Heart left ventricle (tissue), 16 donors: ENCODE measurements at places on chromosomes 3 and 15. TPM values are rescaled to one million over a fixed set of nuclear protein-coding genes. Genes with fewer than 3 reads are reported as not detected.

Gene SLC51B
- not detected for total RNA-seq

GRCh38 chr3:67685499-67685898 lies 31.1 kb upstream of the SUCLG2 start:
- DNase-seq, result no peak

GRCh38 chr3:134640872-134641470 lies 9.9 kb downstream of the KY start:
- DNase-seq, result no peak

DNA sequence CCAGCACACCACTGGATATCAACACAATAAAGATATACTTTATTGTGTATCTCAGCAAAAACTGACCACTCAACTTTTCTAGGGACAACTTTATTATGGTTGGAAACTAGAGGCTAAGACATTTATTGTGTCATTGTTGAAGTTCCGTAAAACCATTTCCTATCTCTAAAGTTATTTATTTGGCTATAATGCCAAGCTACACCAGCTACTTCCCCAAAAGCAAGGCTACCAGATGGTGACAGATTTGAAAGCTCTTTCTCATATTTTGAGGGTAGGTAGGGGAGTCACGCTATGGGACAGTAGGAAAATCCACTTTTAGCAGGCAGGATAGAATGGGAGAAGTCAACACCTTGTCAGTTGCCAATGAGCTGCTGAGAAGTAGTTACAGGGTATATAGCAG lies 834.6 kb upstream of the CFAP20DC start:
- DNase-seq, result no peak

GRCh38 chr3:188170461-188171459 lies 16.8 kb downstream of the LPP start:
- no peak for DNase-seq

DNA sequence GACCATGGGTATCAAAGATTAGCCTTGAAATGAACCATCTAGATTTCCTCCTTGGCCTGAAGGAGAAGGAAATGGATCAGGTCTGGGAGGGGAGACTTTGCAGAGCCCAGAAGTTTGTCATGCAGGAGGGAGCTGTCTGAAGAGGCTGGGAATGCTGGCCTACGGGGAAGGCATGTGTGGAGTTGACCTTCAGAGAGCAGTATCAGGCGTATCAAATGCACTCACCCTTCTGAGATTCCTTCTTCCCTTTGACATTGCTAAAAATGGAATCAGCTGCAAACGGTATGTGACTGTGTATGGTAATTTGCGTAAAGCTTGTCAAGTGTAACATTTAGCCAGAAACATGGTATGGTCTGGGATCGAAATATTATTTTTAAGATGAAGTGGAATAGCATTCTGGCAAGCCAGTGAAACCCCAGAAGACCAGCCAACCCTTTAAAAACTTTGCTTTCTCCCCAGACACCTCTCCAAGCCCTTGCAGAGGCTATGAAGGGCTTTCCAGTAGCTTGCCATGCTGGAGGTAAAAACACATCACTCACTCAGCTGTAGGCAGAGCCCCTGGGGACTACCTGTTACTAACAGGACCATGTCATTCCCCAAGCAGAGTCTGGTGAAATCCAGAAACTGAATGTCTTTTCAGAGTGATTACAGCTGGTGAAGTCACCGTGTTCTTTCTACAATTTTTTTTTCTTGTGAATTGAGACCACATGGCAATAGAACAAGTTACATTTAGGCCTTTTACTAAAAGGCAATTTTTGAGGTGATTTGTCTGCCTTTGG lies 174.7 kb upstream of the SLC24A5 start:
- DNase-seq, result no peak

GRCh38 chr3:43144761-43145490 lies 39.0 kb upstream of the POMGNT2 start:
- no peak for DNase-seq

DNA sequence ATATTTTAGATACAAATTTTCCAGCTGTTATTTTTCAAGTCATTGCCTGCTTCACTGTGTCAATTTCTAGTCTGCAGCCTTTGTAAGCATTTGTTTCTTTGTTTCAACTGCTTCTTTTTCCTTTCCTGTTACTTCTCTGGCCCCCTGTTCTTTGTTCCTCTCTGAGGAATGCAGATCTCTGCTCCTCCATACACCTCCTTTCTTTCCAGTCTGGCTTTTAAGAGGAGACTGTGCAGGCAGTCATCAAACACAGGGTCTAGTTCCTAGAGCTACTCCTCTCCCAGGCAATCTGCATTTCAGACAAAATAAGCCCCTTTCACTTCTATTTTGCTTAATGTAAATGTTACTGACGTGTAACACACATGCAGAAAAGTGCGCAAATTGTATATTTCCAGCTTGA lies 502.9 kb downstream of the PDCD6IP start:
- no peak for DNase-seq

DNA sequence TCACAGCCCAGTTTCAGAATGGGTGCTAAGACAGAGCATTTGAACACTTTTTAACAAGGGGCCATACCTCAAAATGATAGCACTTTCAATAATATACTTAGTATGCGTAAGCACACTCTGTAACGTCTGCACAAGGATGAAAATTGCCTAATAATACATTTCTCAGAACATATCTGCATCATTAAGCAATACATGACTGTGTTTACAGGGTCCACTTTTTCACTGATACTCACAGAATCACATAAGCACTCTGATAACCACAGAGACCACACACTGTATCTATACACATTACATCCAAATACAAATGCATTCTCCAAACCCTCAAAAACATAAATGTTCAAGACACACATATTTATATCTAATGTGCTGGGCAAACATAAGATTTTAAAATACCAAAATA lies 79.8 kb downstream of the NR1I2 start:
- DNase-seq, result no peak

Gene TP63
- 1.3 TPM for total RNA-seq

Gene TMEM207
- not detected for total RNA-seq

- no peak for DNase-seq
Observed at GRCh38 chr3:158430968-158431367, 140.0 kb upstream of the MLF1 start.

DNA sequence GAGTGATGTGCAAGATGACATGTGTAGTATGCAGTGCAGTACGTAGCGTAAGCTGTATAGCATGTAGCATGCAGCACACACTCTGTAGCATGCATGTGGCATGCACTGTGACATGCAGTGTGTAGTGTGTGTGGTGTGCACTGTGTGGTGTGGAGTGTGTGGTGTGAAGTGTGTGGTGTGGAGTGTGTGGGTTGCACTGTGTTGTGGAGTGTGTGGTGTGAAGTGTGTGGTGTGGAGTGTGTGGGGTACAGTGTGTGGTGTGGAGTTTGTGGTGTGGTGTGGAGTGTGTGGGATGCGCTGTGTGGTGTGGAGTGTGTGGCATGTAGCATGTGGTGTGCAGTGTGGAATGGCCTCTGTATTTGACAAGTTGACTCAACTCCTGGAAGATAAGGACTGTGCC lies 39.2 kb downstream of the ROPN1B start:
- no peak for DNase-seq

DNA sequence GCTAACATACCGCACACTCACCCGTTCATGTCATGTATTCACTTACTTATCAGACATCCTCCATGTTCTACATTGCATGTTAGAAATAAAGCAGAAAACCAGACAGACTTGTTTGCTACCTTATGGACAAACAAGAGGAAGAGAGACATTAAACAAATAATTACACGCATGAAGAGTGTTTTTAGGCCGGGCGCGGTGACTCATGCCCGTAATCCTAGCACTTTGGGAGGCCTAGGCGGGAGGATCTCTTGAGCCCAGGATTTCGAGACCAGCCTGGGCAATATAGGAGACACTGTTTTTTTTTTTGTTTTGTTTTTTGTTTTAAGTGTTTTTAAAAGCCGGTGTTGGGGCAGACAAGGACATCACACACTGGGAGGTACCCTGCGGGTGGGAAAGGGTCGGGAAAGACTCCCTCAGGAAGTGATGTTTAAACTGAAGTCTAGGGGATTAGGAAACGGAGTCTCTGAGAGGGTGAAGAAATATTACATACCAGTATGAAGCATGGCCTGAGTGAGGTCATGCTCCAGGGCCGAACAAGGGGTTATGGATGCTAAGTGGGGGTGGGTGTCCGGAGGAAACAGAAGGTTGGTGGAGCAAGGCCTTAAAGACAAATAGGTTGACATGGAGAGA lies 2.1 kb upstream of the USP3 start:
- DNase-seq, result no peak

DNA sequence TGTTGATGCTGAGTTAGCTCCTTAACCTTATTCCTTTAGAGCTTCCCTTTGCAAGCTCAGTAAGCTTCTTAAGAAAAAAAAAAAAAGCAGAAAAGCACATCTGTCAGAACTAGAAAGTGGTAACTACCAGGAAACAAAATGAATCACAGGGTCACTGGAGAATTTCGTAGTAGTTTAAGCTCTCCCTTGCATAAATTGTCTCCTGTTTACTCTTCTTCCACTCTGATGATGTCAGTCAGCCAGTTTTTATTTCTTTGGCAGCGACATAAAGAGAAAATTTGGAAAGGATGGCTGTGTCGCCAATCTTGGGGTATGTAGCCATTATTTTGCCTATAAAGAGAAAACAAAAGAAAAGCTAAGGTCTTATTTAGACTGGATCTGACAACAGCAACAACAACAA lies 3.2 kb upstream of the GABRR3 start:
- no peak for DNase-seq

Gene STARD9
- 8.0 TPM for total RNA-seq

- no peak for DNase-seq
Observed at GRCh38 chr3:73855813-73856212, 231.1 kb upstream of the PDZRN3 start.

DNA sequence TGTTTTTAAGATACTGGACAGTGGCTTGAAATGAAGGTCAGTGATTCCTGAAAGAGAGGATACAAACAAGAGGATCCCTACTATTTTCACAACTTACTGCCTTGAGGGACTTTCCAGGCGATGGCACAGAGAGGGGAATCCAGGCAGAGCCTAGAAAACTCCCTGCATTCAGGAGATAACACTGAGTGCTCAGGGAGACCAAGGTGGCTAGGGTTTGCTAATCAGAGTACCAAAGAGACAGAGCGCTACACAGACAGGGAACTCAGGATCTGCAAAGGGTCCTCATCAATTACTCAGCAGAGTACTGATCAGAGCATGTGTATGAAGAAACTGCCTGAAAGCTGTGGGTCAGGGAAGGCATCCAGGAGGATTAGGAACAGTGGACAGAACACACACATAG lies 11.7 kb upstream of the MRPS22 start:
- DNase-seq, result no peak

Gene DPPA2
- total RNA-seq, result not detected
